NCI-H187 treated with DMSO at 0.1 percent for 48 hours (cell line): ENCODE measurements at places on chromosomes 4 and X.

DNA sequence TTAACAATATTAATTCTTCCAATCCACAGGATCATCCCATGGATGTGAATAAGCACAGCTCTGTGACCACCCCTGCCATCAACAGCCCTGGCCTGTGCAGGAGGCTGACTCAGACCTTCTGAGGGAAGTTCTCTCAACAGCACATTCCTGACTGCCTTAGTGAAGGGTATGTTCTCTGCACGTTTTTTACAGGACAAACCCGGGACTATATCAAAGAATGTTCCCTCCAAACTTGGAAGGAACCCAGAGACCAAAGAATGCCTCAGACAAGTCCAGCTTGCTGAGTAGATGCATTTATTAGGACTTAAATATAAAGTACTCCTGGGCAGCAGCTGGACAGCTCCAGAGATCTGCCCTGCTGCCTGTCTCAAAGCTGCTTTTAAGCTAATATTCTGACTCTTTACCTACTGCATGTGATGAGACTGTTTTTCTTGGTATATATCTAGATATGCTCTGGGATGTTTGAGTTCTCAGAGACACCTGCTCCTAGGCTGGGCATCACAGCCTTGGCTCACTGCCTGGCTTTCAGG, 1127.8 kb upstream of the PRKX start:
- DNase-seq: no peak

DNA sequence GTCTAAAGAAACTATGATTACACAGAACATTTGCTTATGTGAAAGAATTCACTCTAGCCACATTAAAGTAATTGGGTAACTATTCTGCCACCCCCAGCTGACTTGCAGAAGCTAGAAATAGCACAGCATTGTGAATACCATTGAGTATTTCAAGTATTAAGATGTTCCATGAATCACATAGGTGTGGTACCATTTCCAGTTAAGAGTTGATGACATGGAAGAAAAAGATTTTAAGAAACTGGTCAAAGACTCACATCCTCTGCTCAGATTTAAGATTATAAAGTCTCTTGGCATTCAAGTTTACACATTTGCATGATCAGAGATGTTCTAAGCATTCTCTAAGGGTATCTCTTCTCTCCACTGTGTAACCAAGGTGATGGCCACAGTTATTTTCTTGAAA, 287.5 kb downstream of the CAMK2D start:
- no peak for DNase-seq

- DNase-seq: no peak
Observed at GRCh38 chr4:155419266-155419665, 42.5 kb upstream of the MAP9 start.

DNA sequence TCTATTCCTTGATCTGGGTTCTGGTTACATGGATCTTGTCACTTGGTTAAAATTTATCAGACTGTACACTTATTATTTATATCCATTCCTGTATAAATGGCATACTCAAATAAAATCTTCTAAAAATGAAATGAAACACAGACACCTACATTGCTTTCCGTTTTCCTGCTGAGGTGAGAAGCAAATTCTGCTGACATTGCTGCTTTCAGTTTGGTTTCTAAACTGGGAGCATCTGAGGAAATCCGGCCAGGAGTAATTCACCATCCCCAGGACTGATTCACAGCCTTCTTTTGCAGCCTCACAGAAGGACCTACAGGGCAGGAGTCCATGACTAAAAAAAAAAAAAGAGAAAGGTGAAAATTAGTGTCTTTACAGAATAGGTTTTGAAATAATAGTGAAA, 93.6 kb downstream of the CORIN start:
- DNase-seq: no peak

- no peak for DNase-seq
Observed at GRCh38 chrX:65668377-65669310, 1.2 kb downstream of the MSN start.

DNA sequence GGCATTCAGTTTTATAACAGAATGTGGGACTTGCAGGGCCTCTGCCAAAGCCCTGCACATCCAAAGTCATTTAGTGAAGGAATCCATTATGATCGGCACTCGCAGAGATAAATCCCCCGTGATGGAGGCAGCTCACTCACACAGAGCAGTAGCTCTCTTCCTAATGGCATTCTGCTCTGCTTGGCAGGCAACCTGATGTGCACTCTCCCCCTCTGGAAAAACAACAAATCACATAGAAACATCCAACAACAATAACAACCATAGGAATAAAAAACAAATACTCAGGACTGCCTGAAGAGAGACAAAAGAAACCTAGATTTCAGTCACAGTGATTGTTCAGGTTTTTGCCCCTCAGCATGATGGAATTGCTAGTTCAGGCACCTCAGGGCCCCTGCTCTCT, 59.7 kb downstream of the NAA11 start:
- DNase-seq: no peak

DNA sequence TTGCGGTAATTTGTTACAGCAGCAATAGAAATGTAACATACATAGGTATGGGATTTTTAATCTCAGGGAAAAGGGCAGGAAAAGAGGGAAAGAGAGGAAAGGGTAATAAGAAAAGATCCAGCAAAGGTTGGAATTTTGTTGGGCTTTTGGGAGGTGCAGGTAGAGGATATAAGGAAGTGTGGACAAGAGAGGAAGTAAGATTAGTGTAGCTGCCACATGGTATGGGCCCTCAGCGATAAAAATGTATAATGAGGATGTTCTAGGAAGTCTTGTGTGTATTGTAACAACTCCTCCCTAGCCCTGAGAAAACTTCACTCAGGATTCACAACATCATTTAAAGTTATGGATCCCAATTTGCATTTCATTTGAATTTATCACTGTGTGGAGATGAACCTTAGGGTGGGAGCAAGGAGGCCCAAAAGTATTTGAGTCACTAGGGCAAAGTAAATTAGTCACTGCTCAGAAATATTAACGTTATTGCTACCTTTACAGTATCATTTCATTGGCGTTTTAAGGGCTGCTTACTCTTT, 2.8 kb upstream of the IL21 start:
- DNase-seq: no peak

DNA sequence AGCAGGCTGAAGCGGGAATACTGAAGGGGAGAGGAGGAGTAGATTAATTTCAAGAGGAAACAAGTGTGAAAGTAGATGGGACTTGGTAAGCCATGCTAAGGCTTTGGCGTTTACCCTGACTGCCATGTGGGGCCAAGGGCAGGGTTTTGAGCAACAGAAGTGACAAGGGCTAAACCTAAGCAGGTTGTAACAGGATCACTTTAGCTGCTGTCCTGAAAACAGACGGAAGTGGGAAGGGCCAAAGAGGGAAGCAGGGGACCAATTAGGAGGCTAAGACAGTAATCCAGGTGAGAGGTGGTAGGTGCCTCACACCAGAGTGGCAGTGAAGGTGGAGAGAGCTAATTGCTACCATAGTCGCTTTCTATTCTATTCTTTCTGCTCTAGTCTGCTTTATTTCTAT, 166.5 kb downstream of the PJA1 start:
- no peak for DNase-seq

DNA sequence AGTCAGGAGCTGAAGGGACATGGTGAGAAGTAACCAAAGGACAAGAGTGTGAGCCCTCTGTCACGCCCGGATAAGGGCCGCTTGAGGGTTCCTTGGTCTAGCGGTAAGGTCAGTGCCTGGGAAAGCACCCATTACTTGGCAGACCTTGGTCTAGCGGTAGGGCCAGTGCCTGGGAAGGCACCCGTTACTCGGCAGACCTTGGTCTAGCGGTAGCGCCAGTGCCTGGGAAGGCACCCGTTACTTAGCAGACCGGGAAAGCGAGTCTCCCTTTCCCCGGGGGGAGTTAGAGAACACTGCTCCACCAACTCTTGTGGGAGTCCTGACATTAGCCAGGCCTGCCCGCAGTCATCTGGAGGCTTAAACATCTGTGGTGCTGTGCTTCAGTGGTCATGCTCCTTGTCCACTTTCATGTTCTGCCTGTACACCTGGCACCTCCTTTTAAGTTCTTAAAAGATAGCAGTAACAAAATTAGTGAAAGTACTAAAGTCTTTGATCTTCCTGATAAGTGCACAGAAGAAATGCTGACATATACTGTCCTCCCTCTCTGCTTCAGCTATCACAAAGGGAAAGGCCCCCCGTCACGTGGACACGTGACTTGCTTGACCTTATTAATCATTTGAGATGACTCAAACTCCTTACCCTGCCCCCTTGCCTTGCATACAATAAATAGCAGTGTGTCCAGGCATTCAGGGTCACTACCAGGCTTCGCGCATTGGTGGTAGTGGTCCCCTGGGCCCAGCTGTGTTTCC, 9.3 kb upstream of the SEC24B start:
- DNase-seq: no peak

DNA sequence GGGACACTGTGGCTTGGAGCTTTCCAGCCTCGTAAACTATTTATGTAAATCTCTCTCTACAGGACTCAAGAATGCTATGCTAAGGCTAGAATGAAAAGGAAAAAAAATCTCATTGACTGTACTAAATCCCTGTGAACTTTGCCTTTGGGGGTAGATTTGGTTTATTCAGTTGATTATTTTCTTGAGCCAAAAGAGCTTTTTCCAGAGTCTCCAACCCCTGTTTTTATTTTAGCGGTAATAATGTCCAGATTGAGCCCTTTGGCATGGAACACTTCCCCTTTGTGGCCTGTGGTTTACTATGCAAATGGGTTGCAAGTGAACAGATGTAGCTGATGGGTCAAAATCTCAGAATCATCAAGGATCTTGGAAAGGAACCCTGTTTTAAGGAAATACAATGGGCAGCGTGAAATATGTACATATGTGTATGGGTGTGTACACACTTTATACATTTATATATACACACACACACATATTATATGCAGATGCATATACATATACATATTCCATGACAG, 72.9 kb downstream of the FAM9B start:
- no peak for DNase-seq

- no peak for DNase-seq
Observed at GRCh38 chr4:8647626-8648025, 55.1 kb downstream of the CPZ start.
